ENCODE measurements at places on chromosomes 16 and 17.

DNA sequence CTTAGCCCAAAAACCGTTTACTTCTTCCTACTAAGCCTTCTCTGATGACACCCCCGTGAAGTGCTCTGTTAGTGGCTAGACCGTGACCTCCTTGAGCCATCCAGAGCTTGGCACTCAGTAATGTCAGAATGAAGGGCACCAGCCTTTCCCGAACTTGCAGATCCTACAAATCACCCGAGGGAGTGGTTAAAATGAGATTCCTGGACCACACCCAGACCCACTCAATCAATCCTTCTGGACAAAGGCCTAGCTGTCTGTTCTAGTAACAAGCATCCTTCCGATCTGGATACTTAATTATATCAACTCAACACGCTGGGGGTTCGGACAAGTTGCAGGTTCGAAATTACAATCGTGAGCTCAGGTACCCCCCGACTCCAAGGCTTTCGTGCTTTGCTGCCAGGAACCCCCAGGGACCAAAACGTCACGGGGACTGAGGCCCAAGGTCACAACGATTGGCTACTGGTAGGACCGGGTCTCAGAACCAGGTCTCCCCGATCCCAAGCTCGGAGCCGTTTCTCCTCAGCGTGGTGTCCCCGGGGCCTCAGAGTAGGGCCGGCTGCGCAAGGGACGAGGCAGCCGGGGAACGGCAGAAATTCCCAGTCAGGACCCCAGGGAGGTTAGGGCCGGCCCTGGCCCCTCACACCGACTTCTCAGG lies 527 bp downstream of the CIAPIN1 start:
- DNase-seq: no peak

- peak; percentile 77 for DNase-seq
Observed at GRCh38 chr17:7293816-7294613, 424 bp downstream of the YBX2 start.

- no peak for DNase-seq
Observed at GRCh38 chr17:76996741-76997694, 128.8 kb downstream of the MGAT5B start.

DNA sequence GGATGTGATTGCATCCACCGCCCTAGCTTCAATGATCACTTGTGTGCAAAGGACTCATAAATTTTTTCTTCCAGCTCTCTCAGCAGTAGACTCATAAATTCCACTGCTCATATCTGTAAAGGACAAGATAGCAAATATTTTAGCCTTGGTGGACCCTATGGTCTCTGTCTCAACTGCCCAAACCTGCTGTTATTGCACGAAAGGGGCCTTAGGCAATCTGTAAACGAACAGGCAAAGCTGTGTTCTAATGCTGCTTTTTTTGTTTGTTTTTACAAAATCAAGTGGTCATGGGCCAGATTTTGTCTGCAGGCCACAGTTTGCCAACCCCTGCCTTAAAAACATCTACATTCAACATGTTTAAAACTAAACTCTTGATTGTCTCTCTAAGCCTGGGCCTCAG lies 34.1 kb downstream of the FAM20A start:
- no peak for DNase-seq

DNA sequence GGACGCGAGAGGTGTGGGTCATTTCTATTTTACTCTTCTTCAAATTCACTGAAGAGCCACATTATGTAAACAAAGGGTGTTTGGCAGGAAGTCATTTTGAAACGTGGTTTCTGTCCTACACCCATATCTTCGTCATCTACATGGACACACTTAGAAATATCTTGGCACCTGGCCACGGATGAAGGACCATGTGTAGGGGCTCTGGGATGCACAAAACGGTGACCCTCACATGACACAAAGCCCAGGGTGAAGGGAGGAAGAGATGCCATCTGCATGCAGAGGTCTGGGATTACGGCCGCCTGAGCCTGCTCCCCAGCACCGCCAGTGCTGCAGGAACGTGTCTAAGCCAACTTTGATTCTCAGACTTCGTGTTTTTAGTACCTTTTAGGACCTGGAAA lies 130.2 kb upstream of the CHMP6 start:
- no peak for DNase-seq

- no peak for DNase-seq
Observed at GRCh38 chr17:74145756-74146155, 57.7 kb upstream of the RPL38 start.

DNA sequence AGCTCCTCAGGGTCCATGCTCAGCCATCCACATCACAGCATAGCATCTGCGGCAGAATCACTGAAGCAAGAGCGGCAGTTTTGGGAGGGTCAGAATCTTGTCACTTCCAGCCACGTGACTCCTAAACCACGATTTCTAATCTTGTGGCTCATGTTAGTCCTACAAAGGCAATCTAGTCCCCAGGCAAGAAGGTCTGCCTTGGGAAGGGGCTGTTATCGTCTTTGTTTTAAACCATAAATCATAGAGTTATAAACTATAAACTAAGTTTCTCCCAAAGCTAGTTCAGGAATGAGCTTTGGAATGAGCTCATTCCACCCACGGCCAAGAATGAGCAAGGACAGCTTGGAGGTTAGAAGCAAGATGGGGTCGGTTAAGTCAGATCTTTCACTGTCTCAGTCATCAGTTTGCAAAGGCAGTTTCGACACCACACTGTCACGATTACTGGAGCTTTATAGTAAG lies 20.8 kb upstream of the DNAH17 start:
- DNase-seq: no peak

- DNase-seq: no peak
Observed at GRCh38 chr17:42929497-42929844, 28.9 kb downstream of the G6PC1 start.

- DNase-seq: no peak
Observed at GRCh38 chr17:28524476-28525424, 18.6 kb downstream of the FOXN1 start.

DNA sequence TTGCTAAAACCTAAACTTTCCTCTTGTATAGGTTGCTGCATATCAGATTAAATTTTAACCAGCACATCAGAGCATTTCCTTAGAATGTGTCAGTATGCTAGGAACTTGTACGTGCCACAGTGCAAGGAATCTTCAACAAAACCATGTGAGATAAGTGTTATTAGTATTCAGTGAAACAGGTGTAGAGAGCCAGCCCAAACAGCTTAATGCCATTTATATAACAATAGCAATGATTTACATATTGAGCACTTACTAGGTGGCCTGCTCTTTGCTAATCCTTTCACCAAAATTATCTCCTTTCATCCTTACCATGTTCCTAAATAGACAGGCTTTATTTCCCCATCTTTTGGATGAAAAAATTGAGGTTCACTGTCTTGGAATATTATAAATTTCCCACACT lies 485.7 kb downstream of the HS3ST4 start:
- no peak for DNase-seq

- DNase-seq: no peak
Observed at GRCh38 chr17:75630071-75630917, 2.9 kb upstream of the SMIM5 start.

DNA sequence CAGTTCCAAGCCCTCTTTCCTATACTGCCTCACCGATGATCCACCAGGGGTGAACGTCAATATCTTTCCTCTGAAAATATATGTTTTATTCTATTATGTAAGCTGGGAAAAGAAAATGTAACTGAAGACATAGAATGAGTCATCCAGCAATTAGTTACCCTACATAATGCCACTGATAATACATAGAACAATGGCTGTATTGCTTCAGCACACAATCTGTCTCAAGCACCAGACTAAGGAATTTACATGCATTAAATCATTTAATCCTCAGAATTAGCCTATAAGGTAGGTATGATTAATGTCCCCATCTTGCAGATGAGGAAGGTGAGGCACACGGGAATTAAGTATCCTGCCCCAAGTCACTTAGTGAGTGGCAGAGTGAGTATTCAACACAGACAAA lies 472.8 kb downstream of the TOX3 start:
- no peak for DNase-seq

DNA sequence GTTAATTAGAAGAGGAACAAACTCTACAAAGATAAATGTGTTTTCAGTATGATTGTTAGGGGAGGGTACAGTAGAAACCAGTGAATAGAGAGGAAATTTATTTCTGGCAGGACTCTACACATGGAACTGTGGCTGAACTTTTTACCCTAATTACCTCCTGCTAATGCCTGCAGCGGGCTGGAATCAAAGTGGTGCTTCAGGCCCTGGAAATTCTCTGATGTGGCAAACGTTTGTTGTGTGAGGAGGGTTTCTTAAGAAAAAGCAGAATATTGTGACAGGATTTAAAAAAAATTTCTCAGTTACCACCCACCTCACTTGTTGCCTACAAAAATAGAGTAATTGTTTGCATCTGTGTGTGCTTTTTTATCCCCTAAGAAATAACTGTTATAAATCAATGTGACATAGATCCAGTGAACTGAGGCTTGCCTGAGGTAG lies 154.5 kb downstream of the BCAS3 start:
- DNase-seq: peak; percentile 28

GRCh38 chr16:76539609-76540008 lies 262.4 kb downstream of the CNTNAP4 start:
- no peak for DNase-seq

- DNase-seq: no peak
Observed at GRCh38 chr16:76976101-76976500, 214.9 kb upstream of the MON1B start.

DNA sequence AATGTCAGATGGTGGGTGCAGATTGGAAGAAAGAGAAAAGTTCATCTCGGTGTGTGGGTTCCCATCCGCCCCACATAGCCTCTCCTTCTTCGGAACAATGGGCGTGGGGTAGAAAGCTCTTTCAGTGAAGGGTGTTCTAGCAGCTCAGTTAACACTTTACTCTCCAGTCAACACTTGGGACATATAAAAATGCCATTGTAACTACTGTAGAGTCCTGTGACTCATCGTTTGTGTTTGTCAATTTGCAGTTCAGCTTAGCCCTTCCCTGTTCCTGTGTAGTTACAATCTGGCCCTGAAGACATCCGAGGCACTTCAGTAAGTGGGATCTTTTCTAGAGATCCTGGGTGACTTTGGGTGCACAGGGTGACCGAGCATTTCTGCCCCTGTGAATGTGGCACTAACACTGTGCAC lies 11.5 kb upstream of the CLEC18C start:
- no peak for DNase-seq

- DNase-seq: no peak
Observed at GRCh38 chr17:30273373-30273772, 18.4 kb downstream of the BLMH start.

GRCh38 chr17:74539281-74539820 lies 6.6 kb downstream of the CD300C start:
- DNase-seq: no peak

GRCh38 chr17:73785496-73785895 lies 141.3 kb upstream of the SDK2 start:
- peak; percentile 32 for DNase-seq

DNA sequence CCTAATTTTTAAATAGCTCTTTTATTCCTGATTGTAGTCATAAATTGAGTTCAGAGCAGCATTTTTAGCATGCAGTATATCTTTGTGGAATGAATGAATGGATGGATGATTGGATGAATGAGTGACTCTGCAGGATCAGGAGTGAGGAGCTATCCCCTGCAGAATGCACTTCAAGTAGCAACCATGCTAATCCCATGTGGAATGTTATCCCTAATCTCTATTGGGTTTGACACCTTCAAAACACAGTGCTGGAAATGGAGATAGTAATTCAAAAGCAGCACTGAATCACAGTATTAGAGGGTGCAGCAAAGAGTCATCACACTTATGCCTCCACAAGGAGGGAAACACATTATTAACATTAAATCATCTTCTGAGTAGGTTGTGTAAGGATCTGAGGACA lies 501.9 kb downstream of the SHISA9 start:
- peak; percentile 32 for DNase-seq

- DNase-seq: peak; percentile 56
Observed at GRCh38 chr16:1154291-1154886, 1.5 kb downstream of the CACNA1H start.

DNA sequence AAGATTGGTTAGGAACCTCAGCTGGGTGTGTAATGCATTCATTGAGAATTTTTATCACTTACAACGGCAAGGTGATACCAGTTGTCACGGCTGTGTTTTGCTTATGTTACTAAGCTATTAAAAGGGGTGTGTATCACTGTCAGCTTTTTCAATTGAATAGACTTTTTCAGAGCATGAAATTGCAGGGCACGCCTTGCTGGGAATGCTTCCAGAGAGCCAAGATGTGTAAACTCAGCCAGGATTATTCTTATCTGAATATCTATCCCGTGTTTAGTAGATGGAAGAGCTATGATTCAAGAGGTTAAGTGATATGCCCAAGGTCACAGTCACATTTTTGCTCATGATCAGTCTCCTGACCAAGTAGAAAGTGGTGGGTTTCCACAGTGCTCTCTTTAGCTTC lies 6.6 kb upstream of the TEKT3 start:
- DNase-seq: no peak

DNA sequence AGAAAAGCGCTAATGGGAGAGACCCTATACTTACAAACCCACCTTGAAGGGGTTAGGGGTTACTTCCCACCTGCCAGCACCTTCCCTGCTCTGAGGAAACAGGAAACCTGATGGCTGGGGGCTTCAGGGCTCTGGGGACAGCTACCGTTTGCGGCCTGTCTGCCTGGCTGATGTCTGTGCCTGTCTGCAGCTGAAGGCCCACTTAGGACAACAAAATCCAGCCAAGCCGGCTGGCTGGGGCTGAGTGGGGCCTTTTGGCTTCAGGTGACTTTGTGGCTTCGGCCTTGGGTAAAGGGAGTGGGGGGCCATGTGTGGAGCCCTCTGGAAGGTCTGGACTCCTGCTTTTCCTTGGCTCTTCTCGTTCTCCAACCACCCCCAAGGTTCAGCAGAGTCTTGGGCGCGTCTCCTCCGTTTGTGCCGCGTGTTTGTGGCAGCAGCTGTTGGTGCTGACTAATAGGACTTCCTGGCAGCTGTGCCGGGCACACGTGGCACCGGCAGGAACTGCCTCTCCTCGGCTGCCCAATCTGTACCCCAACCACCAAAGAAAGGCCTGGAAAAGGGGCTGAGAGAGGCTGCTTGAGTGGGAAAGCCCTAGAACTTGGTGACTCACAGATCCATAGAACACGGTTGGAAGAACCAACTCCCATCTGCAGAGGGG lies 186.7 kb downstream of the MSI2 start:
- no peak for DNase-seq

GRCh38 chr17:3796110-3796821 lies 4.7 kb downstream of the ITGAE start:
- DNase-seq: no peak

GRCh38 chr16:70694088-70694867 lies 8.4 kb upstream of the MTSS2 start:
- DNase-seq: peak; percentile 69

DNA sequence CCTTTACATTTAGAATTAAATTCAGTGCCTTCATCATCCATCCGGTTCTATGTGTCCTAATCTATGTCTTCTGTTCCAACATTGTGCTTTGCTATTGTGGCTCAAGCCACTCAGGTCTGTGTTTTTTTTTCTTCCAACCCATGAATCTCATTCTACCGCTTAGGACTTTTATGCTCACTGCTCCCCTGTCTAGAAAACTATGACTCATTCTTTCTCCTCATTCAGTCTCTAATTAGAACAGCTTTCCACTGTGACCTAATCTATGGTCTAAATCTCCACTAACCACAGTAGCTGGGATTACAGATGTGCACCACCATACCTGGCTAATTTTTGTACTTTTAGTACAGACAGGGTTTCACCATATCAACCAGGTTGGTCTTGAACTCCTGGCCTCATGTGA lies 418.7 kb downstream of the KCNJ2 start:
- DNase-seq: no peak

- no peak for DNase-seq
Observed at GRCh38 chr17:83161298-83162034, 82.1 kb downstream of the METRNL start.
